NCI-H1694 (cell line): ENCODE measurements at places on chromosomes 3 and 15.

DNA sequence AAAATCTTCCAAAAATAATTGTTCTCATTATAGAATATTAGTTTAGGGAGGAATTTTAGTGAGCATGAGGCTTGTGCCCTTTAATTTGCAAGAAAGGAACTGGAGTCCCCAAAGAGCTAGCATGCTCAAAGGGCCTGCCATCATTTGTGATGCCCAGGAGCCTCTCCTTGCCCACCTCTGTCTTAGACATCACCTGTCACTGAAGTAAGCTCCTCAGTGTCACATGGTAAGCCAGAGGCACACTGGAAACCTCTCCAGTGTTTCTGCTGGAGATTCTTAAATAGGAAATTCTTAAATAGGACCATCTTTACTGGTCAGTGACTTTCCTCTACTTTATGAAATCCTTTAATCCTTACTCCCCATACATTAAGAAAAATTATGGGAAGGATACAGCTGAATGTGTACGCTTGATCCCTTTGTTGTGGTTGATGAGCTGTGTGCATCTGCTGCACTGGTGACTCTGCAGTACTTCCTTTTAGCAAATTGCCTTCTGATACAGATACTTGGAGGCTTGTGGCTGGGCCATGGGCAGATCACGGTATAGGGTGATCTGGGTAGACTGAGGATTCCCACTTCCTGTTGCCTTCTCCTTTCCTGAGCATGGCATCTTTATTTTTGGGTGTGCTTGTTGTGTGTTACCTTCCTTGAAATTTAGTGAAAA is 197.4 kb downstream of the KLHL25 start:
- DNase-seq = no peak

- no peak for DNase-seq
Measured at GRCh38 chr15:72063186-72063585, 54.8 kb downstream of the MYO9A start.

DNA sequence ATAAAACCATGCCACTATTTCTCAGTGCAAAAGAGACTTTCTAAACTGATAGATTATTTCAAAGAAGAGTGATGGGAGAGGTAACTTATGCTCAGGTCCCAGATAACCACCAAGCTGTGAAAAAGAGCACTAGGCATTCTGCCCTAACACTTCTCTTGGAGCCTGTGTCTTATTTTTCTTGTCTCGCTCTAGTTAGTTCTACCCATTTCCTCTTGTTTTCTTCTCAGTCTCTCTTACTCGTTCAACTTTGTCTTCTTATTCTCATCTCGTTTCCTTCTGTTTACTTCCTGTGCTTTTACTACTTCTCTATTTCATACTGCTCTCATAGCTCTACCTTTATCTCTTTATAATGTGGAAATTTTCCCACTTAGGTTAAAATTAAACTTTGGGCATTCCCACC is 91.8 kb upstream of the CGNL1 start:
- no peak for DNase-seq

GRCh38 chr15:74773329-74773728 is 8.6 kb upstream of the CSK start:
- no peak for DNase-seq

GRCh38 chr15:74011610-74012009 is 17.1 kb downstream of the PML start:
- DNase-seq = no peak

- no peak for DNase-seq
Measured at GRCh38 chr3:197591816-197592215, 36.0 kb upstream of the BDH1 start.

DNA sequence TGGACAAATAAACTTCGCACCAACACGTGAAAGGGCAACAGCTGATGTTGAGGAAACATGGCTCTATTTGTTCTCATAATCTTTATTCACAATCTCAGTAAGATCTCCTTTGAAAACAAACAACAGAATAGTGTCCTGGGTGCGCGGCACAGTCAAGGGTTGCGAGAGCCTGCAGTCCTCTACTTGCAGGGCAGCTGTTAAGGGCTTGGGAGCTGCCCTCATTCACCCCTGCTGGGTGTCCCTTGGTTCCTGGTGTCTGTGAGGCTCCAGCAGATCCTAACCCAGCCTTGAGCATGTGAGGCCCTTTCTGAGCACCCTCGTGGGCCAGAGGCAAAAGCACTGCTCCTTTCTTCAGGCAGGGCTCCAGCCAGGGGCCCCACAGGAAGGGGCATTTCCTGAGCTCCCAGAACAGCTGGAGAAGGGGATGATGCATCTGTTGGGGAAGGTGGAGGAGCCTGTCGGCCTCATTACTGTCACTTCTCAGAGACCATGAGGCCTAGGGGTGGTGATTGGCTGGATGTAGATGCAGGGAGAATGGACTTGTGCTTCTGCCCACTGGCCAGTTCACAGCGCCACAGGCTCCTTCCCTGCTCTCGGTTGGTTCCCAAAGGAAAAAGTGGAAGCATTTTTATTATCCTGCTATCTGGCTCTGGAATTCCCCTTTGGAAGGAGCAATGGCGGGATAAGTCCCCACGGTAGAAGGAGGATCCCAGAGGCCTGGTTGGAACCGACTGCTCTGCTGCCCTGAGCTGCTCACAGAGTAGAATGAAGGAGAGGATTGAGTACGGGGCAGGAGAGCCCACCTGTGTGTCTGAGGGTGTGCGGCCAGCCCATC is 51.9 kb upstream of the KLF13 start:
- DNase-seq = no peak

DNA sequence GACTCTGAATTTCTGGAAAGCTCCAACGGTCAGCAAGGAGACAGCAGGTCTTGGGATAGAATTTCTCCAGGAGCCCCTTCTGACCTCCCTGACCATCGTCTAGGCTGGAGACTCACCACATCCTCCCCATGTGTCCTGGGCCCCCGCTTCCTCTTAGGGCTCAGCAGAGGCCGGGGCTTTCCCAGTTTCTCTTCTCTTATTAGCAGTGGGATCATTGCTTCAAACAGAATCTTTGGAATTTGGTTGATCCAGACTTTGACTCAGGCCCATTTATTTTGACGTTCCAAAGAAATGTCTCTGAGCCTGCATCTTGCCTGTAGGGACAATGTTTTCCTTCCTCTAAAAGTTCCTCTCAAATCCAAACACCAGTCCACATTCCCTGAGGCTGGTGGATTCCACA is 38.4 kb upstream of the SLC6A6 start:
- DNase-seq = no peak

DNA sequence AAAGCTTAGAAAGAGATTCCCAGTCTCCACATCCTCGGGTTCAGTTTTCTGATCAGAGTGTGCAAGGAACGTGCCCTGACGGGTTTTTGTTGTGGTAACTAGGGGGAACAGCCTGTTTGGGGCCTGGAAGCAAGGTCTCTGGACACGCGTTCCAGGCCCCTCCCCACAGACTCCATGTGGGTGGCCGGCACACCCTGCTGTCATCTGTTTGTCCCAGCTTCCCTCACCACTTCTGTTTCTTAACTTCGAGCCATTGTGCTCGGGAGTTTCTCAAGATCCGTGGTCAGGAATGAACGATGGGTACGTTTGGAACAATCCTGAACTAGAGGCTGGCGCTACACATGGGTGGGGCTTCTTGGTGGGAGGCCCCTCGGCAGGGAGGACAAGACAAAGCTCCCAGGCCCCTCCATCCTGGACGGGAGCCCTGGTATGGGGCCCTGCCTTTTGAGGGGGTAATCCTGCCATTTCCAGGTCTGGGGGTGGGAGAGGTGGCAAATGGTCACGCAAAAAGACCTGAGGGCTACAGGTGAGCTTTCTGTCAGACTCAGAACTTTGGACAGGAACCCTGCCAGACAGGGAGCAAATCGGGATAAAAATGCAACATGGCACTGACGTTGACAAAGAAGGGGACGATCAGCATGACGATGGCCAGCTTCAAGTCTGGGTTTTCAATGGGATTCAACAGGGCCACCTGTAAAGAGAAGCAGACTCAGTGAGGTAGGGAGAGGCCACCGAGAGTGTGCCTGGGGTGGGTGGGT is 8.5 kb upstream of the MUSTN1 start:
- DNase-seq = no peak

DNA sequence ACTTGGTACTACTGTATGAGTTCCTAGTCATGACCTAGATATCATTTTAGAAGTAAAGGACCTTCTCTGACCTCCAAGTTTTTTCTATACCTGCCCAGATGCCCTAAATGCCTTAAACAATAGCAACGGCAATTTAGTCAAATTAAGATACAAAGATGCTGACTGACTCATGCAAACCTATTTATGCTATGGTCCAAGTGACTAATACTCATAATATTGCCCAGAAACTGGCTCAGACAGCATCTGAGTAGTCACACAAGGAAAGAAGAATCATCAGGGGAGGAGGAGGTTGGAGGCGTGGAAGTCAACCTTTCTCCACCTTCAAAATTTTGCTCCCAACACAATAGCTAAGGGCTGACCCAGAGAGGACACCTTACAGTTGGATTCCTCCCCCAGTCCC is 6.8 kb downstream of the FYCO1 start:
- DNase-seq = no peak

DNA sequence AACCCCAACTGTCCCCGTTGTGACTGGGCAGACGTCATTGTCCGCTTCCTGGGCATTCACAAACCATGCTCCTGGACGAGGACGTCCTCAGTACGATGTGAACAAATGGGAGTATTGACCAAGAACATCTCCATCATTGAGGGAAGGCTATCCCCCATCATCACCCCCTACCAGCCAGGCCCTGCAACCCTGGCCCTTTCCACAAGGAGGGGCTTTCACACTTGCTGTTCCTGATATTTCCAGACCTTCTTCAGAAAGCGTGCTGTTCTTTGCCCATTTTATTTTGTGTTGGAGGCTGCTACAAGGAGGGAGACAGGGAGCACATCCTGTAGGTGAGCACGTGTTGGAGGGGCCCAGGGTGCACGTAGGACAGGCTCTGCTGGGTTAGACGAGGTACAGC is 277.0 kb upstream of the LRRC3B start:
- no peak for DNase-seq

GRCh38 chr15:85289677-85290365 is 90.6 kb upstream of the AKAP13 start:
- peak; percentile 59 for DNase-seq

- DNase-seq = peak; percentile 67
Measured at GRCh38 chr15:88274553-88275460, 18.3 kb upstream of the NTRK3 start.

DNA sequence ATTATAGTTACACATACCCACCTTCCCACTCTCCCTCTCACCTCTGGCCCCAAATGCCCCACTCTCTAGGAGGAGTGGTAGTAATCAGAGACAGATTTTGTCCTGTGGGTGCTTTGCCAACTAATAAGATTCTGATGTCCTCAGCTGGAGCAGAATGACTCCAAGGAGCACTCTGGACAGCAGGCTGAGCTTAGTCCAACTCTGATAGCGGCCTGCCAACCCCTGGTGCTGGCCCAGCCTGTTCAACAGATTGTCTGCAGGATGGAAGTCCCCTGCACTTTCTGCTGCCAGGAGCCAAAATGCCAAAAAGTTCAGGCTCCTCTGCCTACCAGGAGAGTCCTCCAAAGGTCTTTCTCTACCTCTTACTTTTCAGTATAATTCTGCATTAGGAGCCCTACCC is 160.5 kb upstream of the UMPS start:
- DNase-seq = no peak

DNA sequence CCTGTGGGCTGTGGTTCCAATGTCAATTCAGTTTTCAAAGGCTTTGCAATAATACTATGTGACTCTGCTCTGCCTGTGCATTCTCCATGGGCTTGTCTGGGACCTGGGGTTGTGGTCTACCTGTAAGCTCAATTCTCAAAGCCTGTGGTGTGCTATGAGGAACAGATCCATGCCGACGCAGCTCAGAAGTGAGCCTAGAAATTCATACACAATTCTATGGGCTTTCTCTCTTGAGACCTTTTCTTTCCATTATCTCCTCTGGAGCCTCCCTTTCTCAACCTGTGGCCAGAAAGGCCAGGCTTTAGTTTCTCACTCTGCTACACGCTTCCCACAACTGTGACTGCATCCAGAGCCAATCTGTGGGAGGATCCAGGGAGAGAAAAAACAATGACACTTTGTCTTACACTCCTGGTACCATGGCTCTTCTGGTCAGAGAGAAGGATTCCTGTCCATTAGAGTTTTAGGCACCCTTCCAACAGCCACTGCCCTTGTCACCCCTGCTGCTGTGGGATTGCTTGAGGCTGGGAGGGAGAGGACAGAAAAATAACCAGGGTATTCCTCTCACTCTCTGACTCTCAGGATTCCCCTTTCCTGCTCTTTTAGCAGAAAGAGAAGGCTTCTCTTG is 34.1 kb upstream of the KLF13 start:
- DNase-seq = no peak

GRCh38 chr15:42691770-42692169 is 45.2 kb downstream of the CDAN1 start:
- no peak for DNase-seq

- no peak for DNase-seq
Measured at GRCh38 chr15:80152896-80153876, at the start of gene FAH. TSS of gene FAH (plus strand) at chr15:80152999. CDS start at chr15:80153055, 56 bp downstream.

DNA sequence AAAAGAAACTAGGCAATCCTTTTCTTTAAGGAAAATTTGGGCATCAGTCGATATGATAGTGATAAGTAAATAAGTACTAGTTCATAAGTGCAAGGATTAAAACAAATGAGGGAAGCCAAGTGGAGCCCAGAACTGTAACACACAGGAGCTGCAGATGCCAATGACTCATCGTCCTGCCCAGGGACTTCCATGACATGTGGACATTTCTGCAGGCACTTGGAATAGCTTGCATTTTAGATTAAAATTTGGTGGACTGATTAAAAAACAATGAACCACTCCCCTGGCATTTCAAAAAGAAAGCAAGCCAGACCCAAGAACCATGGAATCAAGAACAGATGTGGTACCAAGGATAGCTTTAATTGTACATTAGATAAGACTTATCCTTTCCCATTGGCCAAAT is 2.9 kb downstream of the SAMD7 start:
- DNase-seq = no peak

GRCh38 chr15:99057697-99058420 is 47.0 kb upstream of the SYNM start:
- DNase-seq = no peak

GRCh38 chr3:129315223-129315997 is 36.7 kb downstream of the HMCES start:
- DNase-seq = no peak

GRCh38 chr3:123150449-123151215 is 51.1 kb upstream of the SEC22A start:
- no peak for DNase-seq

- no peak for DNase-seq
Measured at GRCh38 chr15:82398785-82399184, 30.8 kb upstream of the GOLGA6L9 start.

DNA sequence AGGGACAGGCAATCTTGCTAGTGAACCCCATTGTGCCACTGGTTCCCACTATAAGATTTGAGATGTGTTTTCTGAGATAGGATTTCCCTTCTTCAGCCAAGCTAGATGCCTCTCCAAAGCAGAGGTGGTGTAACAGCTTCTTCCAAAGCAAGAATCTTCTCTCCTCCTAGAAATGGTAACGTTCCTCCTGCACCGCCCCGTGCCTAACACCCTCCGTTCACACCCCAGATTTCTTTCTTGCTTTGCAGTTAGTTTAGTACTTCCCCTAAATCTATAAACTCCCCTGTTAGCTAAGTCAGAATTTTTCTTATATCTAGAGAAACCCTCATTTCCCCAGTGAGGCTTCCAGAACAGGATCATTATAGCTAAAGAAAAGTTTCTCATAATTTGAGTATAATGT is 617.6 kb upstream of the MDFIC2 start:
- no peak for DNase-seq
